ENCODE measurements at places on chromosomes 5 and 9. TPM values are rescaled to one million over a fixed set of nuclear protein-coding genes. Genes with fewer than 3 reads are reported as not detected.

Gene TEX53
- not detected for total RNA-seq

- H3K27me3 ChIP-seq = no peaks in the 10 kb centered on the region
- no peaks in the 10 kb centered on the region for H3K4me1 ChIP-seq
- no peak overlapping the region for H3K4me3 ChIP-seq
- no peaks in the 10 kb centered on the region for H3K36me3 ChIP-seq
Measured at GRCh38 chr9:101418518-101419430, 16.8 kb downstream of the ALDOB start.

GRCh38 chr5:133232435-133232834 lies 180.6 kb downstream of the HSPA4 start:
- no peaks in the 10 kb centered on the region for H3K36me3 ChIP-seq
- H3K27me3 ChIP-seq = no peaks in the 10 kb centered on the region
- H3K27ac ChIP-seq = no peak overlapping the region
- no peak for DNase-seq
- no peak overlapping the region for H3K4me3 ChIP-seq

DNA sequence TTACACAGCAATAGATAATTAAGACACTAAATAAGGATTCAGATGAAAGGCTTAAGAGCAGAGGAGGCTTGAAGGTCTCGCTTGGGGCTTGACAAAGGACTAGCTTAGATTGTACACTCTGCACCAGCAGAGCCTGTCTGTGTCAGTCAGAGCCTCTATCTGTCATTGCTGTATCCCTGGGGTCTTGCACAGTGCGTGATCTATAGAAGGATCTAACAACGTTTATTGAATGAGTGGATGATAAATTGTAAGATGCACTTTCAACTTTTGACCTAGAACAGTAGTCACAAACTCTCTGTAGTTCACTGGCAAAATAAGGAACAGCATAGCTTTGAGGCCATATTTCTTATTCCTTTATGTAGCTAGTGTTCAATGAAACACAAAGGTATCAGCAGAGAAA lies 173.5 kb downstream of the ENTREP1 start:
- no peaks in the 10 kb centered on the region for H3K36me3 ChIP-seq
- no peak overlapping the region for H3K27ac ChIP-seq
- H3K4me3 ChIP-seq = no peak overlapping the region
- H3K27me3 ChIP-seq = no peaks in the 10 kb centered on the region

DNA sequence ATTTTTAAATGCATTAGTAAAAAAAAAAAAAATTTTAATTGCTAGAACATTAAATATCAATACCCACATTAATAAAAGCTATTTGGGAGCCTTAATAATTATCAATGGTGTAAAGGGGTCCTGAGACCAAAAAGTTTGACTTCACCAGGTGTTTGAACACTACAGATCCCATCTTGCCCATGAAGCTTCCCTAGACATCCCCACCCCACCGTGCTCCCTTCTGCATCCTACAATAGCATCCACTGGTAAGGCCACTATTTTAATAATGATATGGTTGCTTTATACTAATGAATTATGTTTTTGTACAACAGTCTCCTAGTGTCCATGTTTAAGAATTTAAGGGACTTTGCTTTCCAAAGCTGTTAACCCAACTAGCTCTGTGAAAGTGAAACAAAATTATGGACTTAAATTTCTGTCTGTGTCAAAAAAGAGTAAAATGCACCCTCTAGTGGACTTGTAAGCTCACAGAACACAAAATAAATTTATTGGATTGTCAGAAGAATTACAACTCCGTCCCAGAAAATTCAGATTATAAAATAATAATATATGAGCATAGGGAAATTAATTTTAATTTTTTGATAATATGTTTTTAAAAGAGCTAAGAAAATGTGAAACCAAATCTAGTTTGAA lies 76.0 kb downstream of the ARL15 start:
- no peaks in the 10 kb centered on the region for H3K4me1 ChIP-seq
- H3K4me3 ChIP-seq = no peak overlapping the region
- no peak overlapping the region for H3K27ac ChIP-seq

Gene LHX3
- total RNA-seq = not detected

- no peak overlapping the region for H3K27ac ChIP-seq
- no peak overlapping the region for H3K4me3 ChIP-seq
- H3K36me3 ChIP-seq = no peaks in the 10 kb centered on the region
- no peaks in the 10 kb centered on the region for H3K4me1 ChIP-seq
Measured at GRCh38 chr9:132486706-132487350, 76.8 kb downstream of the CFAP77 start.

DNA sequence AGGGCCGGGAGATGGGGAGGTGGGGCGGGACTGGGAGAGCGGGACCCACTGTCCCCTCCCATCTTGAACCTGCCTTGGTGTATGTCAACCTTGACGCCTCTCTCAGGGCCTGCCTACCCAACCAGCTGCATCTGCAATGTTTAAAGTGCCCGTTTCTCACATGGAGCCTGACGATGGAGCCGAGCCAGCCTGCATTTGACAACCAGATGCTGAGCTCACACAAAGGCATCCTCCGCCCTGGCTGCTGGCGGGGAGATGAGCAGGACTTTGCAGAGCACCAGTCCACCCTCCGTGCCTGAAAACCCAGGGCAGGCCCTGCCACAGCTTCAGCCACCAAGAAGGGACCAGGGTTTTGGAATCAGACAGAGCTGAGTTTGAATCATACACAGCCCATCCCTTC lies 141.1 kb upstream of the SMIM23 start:
- H3K4me3 ChIP-seq = no peak overlapping the region
- H3K27me3 ChIP-seq = peaks cover 2% of the 10 kb centered on the region
- no peak overlapping the region for H3K27ac ChIP-seq
- no peaks in the 10 kb centered on the region for H3K36me3 ChIP-seq
- no peaks in the 10 kb centered on the region for H3K4me1 ChIP-seq
- no peak for DNase-seq

Gene TICAM2
- 6.2 TPM for total RNA-seq

DNA sequence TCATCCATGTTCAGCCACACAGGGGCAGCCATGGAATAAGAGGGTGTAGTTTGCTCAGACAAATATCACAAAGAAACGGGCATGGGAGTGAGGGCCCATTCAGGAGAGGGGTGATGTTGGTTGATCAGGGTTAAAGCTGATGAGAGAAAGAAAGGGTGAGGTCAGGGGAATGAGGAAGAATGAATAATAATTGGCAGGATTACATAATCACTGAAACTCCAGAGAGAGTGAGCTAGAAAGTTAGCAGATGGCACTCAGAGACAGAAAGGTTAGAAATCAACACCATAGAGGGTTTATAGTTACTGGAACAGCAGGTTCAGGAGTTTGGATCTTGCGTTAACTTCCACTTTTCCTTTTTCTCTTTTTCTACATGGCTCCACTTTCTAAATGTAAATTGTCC lies 113.9 kb downstream of the TAF11L14 start:
- no peaks in the 10 kb centered on the region for H3K4me1 ChIP-seq
- no peak overlapping the region for H3K4me3 ChIP-seq
- H3K36me3 ChIP-seq = no peaks in the 10 kb centered on the region

GRCh38 chr5:119274767-119275130 lies 81.1 kb upstream of the TNFAIP8 start:
- H3K4me3 ChIP-seq = peak overlapping the region; percentile 65
- H3K27ac ChIP-seq = peak overlapping the region; percentile 77
- no peaks in the 10 kb centered on the region for H3K36me3 ChIP-seq

Gene SLC6A19
- not detected for total RNA-seq

Gene PKD2L2
- total RNA-seq = not detected

DNA sequence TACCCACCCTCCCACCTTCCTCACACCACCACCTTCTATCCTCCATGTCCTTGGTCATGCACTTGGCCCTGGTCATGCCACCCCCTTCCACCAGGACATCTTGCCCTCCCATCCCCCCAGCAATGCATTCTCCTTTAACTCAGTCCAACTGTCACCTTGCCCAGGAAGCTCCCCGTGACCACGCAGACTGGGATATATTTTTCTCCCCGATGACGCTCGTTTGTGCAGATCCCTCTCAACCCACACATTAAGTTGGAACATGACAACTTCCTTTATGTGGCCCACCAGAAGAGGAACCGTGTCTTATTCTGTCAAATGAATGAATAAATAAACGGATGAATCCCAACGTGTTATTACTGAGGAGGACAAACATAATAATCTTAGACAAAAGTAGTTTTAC lies 82.8 kb upstream of the TAS2R1 start:
- DNase-seq = no peak
- H3K27me3 ChIP-seq = no peaks in the 10 kb centered on the region
- no peaks in the 10 kb centered on the region for H3K36me3 ChIP-seq
- no peak overlapping the region for H3K27ac ChIP-seq
- no peaks in the 10 kb centered on the region for H3K4me1 ChIP-seq

DNA sequence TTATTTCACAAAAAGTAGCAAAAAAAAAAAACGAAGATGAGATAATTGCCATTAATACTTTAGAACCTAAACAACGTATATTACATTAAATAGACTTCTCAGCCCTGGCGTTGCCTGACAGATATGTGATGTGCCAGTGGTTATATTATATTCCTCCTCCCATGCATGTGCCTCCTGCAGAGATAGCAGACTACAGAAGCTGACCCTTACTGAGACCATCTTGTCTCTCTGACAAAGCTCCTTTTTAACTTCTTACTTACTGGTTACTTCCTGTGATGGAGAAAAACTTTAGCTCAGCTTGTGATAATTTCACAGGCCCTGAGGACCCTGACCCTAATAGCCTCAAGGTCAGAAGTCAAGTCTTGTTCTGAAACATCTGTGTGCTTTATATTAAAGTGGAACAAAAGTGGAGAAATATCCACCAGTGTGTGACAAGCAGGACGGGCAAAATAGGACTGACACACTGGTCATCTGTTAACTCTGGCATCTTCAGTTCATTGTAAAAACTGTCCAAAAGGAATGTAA lies 80.6 kb upstream of the POU5F2 start:
- no peaks in the 10 kb centered on the region for H3K36me3 ChIP-seq
- H3K4me1 ChIP-seq = no peaks in the 10 kb centered on the region
- no peaks in the 10 kb centered on the region for H3K27me3 ChIP-seq
- H3K4me3 ChIP-seq = no peak overlapping the region

Gene LHX6
- not detected for total RNA-seq

DNA sequence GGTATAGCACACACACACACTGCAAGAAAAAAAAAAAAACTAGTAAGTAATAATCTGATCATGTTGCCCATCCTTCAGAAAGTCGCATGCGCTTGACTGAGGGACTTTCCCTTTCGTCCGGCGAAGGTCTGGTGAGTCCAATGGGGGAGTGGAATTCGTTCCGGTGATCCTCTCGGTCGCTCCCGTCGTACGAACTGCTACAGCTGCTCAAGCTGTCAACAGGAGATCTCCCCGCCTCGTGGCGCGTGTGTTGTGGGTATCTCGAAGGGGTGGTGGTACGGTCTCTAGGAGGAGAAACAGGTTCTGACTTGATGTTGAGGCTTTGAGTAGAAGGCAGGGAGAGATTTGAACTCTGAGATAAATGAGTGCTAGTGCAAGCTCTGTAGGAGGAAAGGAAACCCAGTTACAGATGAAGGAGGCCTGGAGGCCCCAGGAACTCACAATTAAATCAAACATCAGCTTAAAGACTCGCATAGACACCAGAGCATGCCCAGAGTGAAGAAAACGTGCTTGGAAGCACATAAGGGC lies 160.4 kb downstream of the MEF2C start:
- H3K36me3 ChIP-seq = peaks cover 35% of the 10 kb centered on the region
- no peaks in the 10 kb centered on the region for H3K27me3 ChIP-seq
- DNase-seq = no peak
- H3K4me1 ChIP-seq = no peaks in the 10 kb centered on the region
- H3K4me3 ChIP-seq = no peak overlapping the region
- H3K27ac ChIP-seq = no peak overlapping the region

- no peak for DNase-seq
- H3K27me3 ChIP-seq = no peaks in the 10 kb centered on the region
- no peaks in the 10 kb centered on the region for H3K36me3 ChIP-seq
- no peaks in the 10 kb centered on the region for H3K4me1 ChIP-seq
Measured at GRCh38 chr9:69582018-69582417, 90.2 kb downstream of the APBA1 start.

Gene OTP
- 8.4 TPM for total RNA-seq

Gene CCL28
- total RNA-seq = 3.6 TPM

- peaks cover 19% of the 10 kb centered on the region for H3K4me1 ChIP-seq
- H3K27me3 ChIP-seq = no peaks in the 10 kb centered on the region
- no peaks in the 10 kb centered on the region for H3K36me3 ChIP-seq
Measured at GRCh38 chr5:6705088-6705487, 8.1 kb upstream of the TENT4A start.

GRCh38 chr5:160621526-160621925 lies 199.9 kb downstream of the PTTG1 start:
- H3K4me1 ChIP-seq = no peaks in the 10 kb centered on the region
- no peak overlapping the region for H3K4me3 ChIP-seq
- DNase-seq = no peak
- H3K36me3 ChIP-seq = no peaks in the 10 kb centered on the region
- H3K27me3 ChIP-seq = no peaks in the 10 kb centered on the region

GRCh38 chr5:150022158-150022531 lies 21.6 kb downstream of the HMGXB3 start:
- peaks cover 13% of the 10 kb centered on the region for H3K36me3 ChIP-seq
- H3K27me3 ChIP-seq = no peaks in the 10 kb centered on the region
- no peak overlapping the region for H3K27ac ChIP-seq
- no peaks in the 10 kb centered on the region for H3K4me1 ChIP-seq
- no peak for DNase-seq

Gene SOHLH1
- total RNA-seq = not detected

Gene IL31RA
- 0.31 TPM for total RNA-seq

GRCh38 chr9:88953381-88954029 lies 37.8 kb upstream of the S1PR3 start:
- H3K4me3 ChIP-seq = no peak overlapping the region
- no peaks in the 10 kb centered on the region for H3K4me1 ChIP-seq
- H3K27me3 ChIP-seq = no peaks in the 10 kb centered on the region
- no peaks in the 10 kb centered on the region for H3K36me3 ChIP-seq
- no peak for DNase-seq
- H3K27ac ChIP-seq = no peak overlapping the region

DNA sequence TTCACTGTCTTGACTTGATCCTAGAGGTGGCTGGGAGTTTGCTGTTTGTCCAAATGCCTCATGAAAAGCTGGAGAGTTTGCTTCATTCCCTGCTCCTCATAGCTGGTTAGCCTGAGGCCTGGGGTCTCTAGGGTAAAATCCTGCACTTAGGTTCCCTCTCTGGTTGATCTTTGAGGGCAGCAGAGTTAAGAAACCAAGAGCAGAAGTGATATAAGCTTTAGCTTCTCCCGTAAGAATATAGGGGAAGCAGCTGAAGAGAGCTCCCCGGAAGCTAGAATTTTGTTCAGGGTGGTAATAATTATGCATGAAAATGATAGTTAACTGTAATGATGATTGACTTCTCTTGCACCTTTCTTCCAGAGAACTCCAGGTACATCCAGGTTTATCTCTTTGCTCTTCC lies 1.4 kb downstream of the FAM53C start:
- peak overlapping the region; percentile 90 for H3K4me3 ChIP-seq
- peak overlapping the region; percentile 96 for H3K27ac ChIP-seq
- H3K4me1 ChIP-seq = no peaks in the 10 kb centered on the region
- no peak for DNase-seq
- H3K36me3 ChIP-seq = peaks cover 3% of the 10 kb centered on the region

GRCh38 chr9:137295238-137295811 lies 6.7 kb downstream of the NRARP start:
- DNase-seq = no peak
- H3K27me3 ChIP-seq = no peaks in the 10 kb centered on the region
- H3K36me3 ChIP-seq = no peaks in the 10 kb centered on the region
- peak overlapping the region; percentile 36 for H3K4me3 ChIP-seq
- no peak overlapping the region for H3K27ac ChIP-seq
- H3K4me1 ChIP-seq = peaks cover 11% of the 10 kb centered on the region

GRCh38 chr5:13498279-13498678 lies 446.2 kb downstream of the DNAH5 start:
- DNase-seq = no peak
- no peaks in the 10 kb centered on the region for H3K27me3 ChIP-seq
- no peaks in the 10 kb centered on the region for H3K4me1 ChIP-seq
- no peak overlapping the region for H3K4me3 ChIP-seq

Data from GM12878 (cell line).